Cardiac fibroblast (primary cell): ENCODE measurements at places on chromosomes 12 and 14.

- DNase-seq = no peak
Measured at GRCh38 chr14:71387753-71388152, 480.5 kb downstream of the PCNX1 start.

- no peak for DNase-seq
Measured at GRCh38 chr12:124098887-124099286, 125.9 kb downstream of the ZNF664 start.

DNA sequence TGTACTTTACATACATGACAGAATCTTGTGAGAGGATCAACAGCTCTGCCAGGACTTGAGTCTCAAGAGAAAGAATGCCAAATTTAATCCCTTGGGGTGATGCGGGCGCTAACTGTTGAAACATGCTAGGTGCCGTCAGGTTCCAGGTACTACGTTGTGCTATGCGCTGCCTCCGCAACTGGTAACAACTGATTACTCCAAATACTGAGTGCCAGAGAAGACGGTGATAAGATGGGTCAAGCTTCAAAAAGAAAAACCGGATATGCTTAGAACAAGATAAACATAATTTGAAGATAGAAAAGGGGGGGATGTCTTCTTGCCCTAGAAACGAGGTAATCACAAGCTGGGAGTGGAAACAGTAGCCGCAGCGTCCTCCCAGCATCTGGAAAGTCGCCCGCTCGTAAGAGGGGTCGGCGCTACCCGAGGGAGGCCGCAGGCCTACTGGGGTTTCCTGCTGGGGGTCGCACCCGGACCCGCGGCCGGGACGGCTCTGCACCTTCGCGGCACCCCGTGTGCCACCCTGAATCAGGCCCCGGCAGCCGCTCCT, 678 bp downstream of the ZBTB25 start:
- DNase-seq = peak; percentile 31

GRCh38 chr12:48814262-48815125, 3.8 kb upstream of the CACNB3 start:
- DNase-seq = peak; percentile 85

DNA sequence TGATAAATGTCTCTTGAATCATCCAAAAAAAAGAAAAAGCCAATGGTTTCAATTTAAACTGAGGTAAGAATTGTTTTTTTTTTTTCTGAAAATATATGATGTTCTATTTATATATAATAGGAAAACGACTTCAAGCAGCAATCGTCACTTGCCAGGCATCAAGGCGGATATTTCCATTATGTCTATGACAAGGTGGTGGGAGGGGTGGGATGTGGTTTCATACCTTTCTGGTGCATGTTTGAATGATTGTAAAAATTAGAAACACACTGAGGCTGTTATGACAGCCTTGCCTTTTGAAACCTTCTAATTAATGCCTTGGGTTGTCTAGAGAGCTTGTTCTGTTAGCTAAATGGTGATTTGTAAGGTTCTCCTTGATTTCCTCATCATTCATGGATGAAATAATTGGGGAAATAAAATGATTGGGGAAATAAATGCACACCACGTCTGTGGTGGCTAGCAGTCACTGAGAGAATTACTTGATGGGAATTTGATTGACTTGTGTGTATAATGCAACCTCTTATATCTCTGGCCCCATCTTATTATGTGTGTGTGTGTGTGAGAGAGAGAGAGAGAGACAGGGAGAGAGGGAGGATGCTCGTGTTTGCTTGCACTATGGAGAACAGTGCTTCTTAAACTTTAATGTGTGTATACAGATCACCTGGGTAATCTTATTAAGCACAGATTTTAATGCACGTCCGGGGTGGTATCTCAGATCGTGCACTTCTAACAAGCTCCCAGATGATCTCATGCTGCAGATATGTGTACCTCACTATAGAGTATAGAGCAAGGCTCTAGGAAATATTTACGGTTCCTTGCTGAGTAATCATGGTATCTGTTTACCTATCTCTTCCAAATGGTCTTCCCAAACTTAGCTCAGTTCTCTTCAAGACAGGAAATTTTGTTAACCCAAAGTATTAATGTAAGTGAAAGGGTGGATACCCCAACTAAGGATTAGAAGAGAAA, 502.6 kb downstream of the DIO2 start:
- no peak for DNase-seq

DNA sequence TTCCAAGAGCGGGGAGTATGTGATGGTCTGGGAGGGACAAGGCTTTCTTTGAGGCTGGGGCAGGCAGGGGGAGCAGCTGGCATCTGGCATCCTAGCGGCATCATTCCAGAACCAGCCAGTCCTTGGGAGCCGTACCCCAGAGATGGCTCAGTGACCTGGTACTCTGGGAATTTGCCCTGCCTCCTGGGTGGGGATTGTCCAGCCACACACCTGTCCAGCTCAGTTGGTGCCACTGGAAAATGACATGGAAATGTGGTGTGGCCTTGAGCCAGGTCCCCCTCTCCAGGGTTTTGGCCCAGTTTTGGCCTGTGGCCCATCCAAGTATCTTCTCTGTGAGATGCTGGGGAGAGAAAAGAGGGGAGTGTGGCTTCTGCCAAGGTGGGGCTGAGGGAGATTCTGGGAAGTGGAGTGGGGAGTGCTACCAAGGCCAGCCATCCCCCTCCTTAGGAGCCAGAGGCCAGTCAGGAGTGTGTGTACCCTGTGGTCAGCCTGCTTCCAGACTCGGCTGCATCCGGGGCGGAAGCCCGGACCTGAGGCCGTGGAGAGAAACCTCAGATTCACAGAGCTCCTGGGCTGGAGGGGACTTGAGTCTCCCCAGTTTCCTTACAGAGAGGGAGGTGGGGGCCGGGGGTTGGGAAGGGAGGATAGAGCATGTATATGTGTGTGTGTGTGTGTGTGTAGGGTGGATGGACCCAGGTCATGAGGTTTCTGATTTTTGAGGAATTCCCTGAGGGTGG, 14.7 kb upstream of the KRT80 start:
- DNase-seq = no peak

DNA sequence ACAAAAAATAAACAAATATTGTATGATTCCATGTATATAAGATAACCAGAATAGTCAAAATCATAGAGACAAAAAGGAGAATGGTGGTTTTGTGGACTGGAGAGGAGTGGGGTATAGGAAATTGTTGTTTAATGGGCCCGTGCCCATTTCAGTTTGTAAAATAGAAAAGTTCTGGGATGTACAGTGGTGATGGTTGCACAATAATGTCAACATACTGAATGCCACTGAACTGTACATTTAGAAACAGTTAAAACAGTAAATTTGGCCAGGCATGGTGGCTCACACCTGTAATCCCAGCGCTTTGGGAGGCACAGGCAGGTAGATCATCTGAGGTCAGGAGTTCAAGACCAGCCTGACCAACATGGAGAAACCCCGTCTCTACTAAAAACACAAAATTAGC, 40.1 kb downstream of the NUMB start:
- DNase-seq = no peak

- no peak for DNase-seq
Measured at GRCh38 chr12:4643747-4644146, 5.1 kb downstream of the AKAP3 start.

- DNase-seq = peak; percentile 94
Measured at GRCh38 chr12:65335021-65335714, 56.7 kb downstream of the MSRB3 start.

- DNase-seq = no peak
Measured at GRCh38 chr12:87802721-87803011, 226.5 kb downstream of the C12orf50 start.

- DNase-seq = no peak
Measured at GRCh38 chr12:12466157-12466556, 96.5 kb downstream of the DUSP16 start.

DNA sequence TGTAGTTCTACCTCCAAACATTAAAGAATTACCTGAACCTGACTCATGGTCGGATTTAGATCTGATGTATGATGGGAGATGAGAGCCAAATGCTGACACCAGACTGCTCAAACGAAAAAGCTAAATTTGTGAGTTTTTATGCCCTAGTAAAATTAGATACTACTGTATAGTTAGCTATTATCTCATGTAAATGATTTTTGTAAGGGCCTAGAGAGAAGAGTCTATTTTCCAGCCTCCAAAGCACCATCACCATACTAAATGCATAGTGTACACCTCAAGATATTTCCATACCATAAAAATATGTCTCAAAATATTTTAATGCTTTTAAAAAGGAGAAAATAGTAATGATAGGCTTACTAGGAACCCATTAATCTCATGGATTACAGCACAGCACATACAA, 18.3 kb downstream of the ANKS1B start:
- DNase-seq = no peak

GRCh38 chr12:74985293-74985985, 224.2 kb downstream of the KCNC2 start:
- DNase-seq = no peak

- no peak for DNase-seq
Measured at GRCh38 chr12:116113398-116114130, 163.9 kb downstream of the MED13L start.

- DNase-seq = no peak
Measured at GRCh38 chr12:65903691-65904383, 79.6 kb downstream of the HMGA2 start.

DNA sequence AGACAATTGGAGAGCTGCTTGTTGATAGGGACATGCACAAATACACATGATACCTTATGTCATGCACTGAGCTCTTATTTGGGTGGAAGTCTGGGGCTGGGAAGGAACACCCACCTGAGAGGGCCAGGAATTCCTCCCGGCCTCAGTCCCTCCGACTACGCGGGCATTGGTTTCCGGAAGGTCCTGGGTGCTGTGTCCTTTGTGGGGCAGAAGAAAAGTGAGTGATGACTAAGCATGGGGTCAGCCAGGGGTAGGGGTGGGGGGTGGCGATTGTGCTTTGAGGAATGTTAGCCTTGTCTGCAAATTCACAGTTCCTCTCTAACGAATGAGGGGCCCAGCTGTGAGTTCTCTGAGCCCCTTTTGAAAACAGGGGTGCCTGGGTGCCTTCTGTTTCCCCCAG, 798 bp downstream of the CELA1 start:
- DNase-seq = peak; percentile 31

GRCh38 chr14:61480704-61481285, 159.4 kb downstream of the PRKCH start:
- no peak for DNase-seq

GRCh38 chr12:108043286-108043685, 85.8 kb upstream of the WSCD2 start:
- no peak for DNase-seq

DNA sequence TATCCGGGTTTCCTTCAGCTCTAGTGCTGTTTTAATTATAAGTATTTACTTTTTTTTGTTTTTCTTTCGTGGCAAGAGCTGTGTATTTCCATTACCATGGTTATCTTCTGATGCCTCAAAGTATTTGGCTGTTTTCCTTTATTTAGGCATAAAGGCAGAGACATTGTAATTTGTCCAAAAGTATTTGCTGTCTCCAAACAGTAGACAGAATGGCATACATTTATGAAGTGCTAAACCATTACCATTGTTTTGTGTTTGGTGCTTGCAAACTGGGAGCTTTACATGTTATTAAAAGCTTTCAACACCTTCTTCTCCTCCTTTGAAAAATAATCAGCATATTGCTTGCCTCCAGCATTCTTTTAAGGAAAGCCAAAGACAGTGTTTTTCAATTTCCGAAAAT, 46.3 kb downstream of the FLRT2 start:
- DNase-seq = no peak

DNA sequence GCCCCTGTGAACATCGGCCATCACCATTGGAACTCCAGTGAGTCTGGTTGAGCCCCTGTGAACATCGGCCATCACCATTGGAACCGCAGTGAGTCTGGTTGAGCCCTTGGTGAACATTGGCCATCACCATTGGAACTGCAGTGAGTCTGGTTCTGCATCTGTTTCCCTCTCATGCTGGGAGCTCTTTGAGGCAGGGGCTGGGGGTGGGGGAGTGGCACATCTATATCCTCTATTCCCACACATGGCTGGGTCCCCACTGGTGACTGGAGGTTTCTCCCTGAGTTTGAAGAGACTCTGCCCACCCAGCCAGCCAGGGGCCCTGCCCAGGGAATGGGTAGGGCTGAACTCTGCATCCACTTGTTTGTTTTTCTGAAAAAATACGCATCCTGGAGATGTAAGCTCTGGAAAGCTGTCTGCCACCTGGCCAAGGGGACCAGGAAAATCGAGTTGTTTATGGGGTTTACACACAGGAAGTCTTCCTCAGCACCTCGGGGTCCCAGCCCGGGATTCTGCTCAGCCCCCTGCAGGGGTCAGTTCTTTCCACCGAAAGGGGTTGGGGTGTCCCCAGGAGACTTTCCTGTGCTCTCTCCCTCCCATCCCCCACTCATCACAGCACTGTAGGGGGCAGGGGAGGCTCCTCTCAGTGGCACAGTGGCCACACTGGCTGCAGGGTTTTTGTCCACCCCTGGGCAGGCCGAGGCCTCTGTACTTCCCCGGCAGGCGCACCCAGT, 170.5 kb upstream of the GSC start:
- no peak for DNase-seq

DNA sequence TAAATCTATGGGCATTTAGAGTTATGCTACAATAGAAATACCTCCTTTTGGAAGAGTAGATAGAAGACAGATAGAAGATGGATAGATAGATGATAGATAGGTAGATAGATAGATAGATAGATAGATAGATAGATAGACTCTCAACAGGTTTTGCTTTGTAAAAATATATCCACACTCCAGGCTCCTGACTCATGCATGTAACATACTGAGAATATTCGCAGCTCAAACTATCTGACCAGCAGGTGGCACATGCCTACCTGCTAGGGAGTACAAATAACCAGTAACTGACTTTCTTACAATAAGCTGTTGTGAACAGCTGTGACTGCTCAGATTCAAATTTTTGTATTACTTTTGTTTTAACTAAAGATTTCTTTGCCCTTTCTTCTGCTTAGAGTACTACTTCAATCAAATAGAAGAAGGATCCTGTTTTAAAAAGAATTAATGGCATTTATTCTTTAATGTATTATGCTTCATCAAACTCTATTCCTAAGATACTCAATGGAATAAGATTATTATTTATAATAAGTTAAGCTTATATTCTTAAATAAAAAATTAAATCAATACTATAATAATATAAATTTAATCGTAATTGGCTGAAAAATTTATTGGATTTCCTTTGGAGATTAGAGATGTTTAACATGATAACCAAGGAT, 15.8 kb upstream of the CPNE8 start:
- peak; percentile 87 for DNase-seq

- peak; percentile 41 for DNase-seq
Measured at GRCh38 chr14:22466491-22466890, 122.5 kb downstream of the DAD1 start.

- DNase-seq = no peak
Measured at GRCh38 chr14:56660677-56661389, 81.2 kb downstream of the TMEM260 start.

DNA sequence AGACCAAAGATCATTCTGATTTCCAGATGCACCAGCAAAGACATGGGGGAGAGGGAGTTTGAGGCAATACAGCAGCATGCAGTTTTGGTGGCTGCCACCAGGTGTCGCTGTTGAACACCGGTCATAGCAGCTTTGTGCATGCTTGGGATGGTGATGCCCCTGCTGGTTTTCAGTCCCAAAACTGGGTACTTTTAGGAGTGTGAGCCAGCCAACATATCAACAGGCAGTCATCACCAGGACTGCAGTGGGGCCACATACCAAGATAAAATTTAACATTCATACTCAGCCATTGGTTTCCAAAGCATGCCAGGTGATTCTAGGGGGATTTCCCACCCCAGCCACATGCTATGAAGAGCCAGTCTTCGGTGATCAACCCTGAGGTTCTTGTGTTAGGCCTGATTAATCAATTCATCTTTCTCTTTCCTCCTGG, 64.2 kb downstream of the PHETA1 start:
- no peak for DNase-seq

GRCh38 chr12:16599081-16599480, 6.9 kb downstream of the LMO3 start:
- DNase-seq = no peak

GRCh38 chr14:76953311-76953945, 75.1 kb downstream of the IRF2BPL start:
- DNase-seq = peak; percentile 73

GRCh38 chr14:33307691-33308251, 369.1 kb downstream of the NPAS3 start:
- peak; percentile 32 for DNase-seq
